ENCODE measurements at places on chromosomes 1 and 21. TPM values are rescaled to one million over a fixed set of nuclear protein-coding genes. Genes with fewer than 3 reads are reported as not detected.

Gene COL6A1
- 139 TPM for total RNA-seq

Gene CRNN
- not detected for total RNA-seq

Gene BLACAT1
- total RNA-seq = not detected

Gene ANGPTL1
- total RNA-seq = 17.3 TPM

- no peak for DNase-seq
Observed at GRCh38 chr1:174072581-174072980, 50.4 kb upstream of the RC3H1 start.

- DNase-seq = no peak
Observed at GRCh38 chr1:117244971-117245370, 34.2 kb upstream of the VTCN1 start.

DNA sequence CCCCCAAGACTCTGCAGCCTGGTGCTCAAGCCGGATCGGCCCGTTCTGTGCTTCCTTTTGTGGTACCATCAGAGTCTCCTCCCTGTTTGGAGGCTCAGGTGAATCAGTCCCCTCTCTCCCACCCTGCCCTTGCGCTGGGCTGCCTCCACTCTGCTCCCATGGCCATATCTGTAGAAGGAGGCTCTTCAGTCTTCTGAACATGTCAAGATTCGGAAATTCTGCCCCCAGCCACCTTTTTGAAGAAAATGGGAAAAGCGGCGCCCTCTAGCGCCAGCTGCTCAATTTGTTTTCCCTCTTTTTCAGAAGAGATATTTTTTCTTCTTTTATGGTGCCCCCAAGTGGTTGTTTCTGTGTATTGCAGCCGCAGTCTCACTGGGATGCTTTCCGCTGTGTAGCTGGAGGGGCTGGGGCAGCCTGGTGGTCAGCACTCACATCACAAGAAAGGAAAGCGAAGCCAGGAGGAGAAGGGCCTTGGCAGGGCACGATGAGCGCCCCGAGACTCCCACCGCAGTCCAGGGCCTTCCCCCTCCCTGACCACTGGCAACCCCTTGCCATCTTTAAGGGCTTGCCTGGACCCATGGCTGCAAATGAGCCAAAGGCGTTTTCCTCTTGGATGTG is 58.4 kb upstream of the CACNA1E start:
- peak; percentile 68 for DNase-seq

DNA sequence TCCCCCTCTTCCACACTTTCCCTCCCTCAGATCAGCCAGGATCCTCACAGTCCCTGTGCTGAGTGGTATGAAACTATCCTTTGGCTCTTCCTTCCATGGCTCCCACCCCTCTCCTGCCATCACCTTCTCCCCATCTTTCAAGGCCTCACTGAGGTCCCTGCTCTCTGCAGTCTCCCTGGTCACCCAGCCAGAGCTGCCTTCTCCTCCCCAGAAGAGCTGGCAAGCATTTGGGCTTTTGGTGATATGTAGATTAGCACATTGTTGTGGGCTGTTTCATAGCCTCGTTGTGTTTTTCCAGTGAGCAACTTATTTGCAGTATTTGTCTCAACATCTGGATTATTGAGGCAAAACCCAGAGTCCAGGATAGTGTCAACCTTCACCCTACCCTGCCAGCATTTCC is 2.2 kb downstream of the CSF1 start:
- DNase-seq = no peak

DNA sequence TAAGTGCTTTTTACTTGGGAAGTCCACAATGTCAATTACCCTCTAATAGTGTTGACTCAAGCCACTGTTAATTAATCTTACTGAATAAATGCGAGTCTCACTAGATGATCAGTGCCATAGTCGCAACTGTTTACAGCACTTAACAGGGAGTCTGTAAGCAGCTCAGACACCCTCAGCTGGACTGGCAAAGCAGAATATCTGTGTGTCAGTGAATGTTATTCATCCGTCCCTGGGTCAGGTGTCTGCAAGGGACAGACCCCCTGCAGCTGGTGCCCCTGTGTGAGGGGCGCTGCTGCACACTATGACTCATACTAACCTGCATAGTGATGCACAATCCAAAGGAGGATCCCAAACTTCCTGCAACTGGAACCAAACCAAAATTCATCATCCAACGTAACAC is 306.5 kb downstream of the HHIPL2 start:
- DNase-seq = no peak

- DNase-seq = no peak
Observed at GRCh38 chr1:147611021-147611426, 59.3 kb downstream of the ACP6 start.

GRCh38 chr21:16071092-16071491 is 341.3 kb downstream of the USP25 start:
- DNase-seq = no peak

GRCh38 chr1:235831148-235831547 is 35.6 kb downstream of the LYST start:
- DNase-seq = peak; percentile 34

DNA sequence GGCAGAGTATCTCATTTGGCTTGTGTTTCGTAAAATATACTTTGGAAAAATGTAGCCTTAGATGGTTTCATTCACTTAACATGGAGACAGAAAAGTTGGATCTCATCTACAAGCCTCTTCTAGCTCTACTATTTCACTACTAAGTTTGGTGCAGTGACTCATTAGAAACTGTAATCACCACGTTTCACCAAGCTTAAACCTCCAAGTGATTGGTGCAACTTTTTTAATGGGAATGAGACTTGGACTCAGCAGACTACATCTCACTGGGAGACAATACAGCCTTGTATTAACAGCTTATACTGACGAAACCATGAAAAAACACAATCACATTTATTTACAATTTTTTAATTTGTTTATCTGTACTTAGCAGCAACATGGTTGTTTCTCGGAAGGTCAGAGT is 29.9 kb upstream of the NRIP1 start:
- DNase-seq = no peak

All from heart left ventricle (tissue), 16 donors.